Stimulated activated CD4-positive, alpha-beta T cell treated with anti-CD3 and anti-CD28 coated beads, TNF-alpha, amount 100 ng/mL, for 24 hours (primary cell): ENCODE measurements at places on chromosomes 1 and 21.

DNA sequence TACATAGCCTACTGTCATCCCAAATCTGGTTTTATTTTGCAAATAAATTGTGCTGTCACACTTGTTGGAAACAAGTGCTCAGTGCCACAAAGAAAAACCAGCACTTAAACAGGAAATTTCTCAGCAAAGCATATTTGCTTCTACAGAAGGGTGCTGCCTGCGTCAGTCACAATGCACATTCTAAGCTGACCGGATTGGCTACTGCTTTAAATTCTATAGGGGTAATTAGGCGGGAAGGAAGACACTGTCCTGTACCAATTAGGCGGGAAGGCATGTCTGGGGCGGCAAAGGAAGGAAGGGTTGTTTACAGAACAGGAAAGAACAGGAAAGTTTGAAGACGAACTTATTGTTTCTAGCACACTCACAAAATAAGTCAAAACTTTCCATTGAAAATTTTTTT is 2.8 kb downstream of the IFI16 start:
- peak; percentile 38 for DNase-seq

DNA sequence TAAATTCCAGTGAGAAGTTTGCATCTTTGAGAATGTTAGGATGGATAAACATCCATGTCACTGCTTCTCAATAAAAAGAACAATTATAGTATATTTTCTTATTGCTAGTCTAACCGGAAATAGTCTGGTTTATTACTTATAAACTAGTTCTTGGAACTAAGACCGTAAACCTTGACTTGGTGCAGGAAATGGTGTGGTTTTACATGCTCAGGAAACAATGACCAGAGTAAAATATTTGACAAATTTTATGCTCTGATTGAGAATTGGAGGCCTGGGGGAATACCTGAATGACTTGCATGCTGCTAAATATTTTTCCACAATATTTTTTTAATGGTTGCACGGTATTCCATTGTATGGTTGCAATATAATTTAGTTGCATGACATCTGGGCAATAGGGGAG is 76.3 kb downstream of the XCL2 start:
- no peak for DNase-seq

- no peak for DNase-seq
These were observed 388.7 kb downstream of the USH2A start for GRCh38 chr1:216034506-216034905.

- no peak for DNase-seq
These were observed 395.5 kb downstream of the RPS6KC1 start for GRCh38 chr1:213446496-213446895.

- no peak for DNase-seq
These were observed 65.0 kb upstream of the POU3F1 start for GRCh38 chr1:38111589-38111988.

DNA sequence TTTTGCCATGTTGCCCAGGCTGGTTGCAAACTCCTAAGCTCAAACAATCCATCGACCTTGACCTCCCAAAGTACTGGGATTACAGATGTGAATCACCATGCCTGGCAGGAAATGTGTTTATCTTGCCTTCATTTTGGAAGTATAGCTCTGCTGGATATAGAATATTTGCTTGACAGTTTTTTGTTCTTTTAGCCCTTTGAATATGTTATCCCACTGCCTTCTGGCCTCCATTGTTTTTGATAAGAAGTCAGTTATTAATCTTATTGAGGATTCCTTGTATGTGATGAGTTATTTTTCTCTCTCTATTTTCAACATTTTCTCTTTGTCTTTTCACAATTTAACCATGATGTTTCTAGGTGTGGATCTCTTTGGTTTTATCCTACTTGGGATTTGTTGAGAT is 112.9 kb upstream of the RAB3GAP2 start:
- no peak for DNase-seq

GRCh38 chr21:44854664-44855446 is 18.6 kb downstream of the PTTG1IP start:
- no peak for DNase-seq

GRCh38 chr1:12473596-12474362 is 144.2 kb downstream of the DHRS3 start:
- no peak for DNase-seq

DNA sequence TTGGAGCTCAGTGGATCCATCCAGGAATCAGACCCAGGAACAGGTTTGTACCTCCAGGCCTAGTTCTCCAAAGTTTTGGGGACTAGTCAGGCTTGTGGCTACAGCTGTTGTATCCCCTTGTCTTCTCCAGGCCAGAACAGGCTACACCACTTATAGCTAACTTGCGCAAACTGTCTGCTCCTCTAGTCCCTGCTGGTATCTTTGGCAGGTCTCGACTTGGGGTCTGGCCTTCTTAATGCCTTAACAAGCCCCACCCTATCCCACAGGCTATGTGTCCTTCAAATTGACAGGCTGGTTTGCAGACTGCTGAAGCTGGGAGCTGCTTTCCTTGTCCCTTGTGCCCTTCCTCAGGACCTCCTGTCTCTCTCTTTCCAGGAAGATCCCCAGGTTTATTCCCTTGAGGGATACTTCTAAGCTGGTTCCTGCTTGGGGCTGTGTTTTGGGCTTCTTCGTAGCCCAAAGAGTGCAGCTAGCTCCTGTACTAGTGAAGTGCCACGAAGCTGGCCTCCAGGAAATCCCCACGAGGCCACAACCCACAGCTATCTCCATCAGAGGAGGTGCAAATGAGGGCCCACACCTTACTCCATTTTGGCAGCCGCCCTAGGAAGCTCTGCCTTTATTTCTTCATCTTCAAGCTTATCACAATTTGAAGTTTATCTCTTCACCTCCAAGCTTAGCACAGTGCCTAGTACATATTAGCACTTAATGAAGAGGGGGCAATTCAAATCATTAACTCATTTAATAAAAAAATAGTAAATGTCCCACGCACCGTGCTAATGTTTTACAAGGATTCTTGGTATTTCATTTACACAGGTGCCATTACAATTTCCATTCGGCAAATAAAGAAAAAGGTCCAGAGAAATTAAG is 683 bp upstream of the DMAP1 start:
- peak; percentile 32 for DNase-seq

- DNase-seq: no peak
These were observed 72.9 kb downstream of the TRIM11 start for GRCh38 chr1:228333739-228334115.

DNA sequence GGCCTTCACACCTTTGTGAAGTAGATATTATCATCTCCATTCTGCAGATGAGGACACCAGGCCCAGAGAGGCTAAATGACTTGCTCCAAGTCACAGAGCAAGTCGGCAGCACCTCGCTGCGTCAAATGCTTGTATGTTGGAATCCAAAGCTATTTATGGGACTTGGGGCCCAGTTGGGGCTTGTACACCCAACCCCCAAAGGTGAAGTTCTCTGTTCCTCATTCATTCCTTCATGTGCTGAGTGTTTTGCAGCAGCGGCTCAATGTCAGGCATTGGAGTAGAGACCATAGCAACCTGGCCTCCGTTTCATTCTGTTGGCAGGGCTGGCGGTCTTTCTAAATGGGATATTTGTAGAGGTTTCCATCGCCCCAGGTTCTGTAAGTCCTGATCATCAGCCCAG is 113.4 kb upstream of the SLC25A33 start:
- no peak for DNase-seq

GRCh38 chr1:244254467-244254866 is 197.2 kb downstream of the ADSS2 start:
- DNase-seq: no peak

DNA sequence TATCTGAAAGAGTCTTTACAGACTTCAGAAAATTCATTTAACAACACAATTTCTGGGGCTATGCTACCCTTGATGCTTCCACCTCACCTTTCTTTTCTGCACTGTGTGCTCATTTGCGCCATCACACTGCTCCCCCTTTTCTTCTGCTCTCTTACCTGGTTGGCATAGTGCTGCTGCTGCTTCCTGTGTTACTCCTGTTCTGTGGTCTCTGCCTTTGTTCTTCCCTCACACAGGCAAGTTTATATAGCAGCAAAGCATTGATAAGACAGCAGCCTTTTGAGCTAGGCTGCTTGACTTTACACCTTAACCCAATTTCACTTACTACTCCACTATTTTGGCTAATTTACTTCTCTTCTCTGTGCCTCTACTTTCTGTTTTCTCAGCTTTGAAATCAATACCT is 18.3 kb downstream of the SGIP1 start:
- no peak for DNase-seq

DNA sequence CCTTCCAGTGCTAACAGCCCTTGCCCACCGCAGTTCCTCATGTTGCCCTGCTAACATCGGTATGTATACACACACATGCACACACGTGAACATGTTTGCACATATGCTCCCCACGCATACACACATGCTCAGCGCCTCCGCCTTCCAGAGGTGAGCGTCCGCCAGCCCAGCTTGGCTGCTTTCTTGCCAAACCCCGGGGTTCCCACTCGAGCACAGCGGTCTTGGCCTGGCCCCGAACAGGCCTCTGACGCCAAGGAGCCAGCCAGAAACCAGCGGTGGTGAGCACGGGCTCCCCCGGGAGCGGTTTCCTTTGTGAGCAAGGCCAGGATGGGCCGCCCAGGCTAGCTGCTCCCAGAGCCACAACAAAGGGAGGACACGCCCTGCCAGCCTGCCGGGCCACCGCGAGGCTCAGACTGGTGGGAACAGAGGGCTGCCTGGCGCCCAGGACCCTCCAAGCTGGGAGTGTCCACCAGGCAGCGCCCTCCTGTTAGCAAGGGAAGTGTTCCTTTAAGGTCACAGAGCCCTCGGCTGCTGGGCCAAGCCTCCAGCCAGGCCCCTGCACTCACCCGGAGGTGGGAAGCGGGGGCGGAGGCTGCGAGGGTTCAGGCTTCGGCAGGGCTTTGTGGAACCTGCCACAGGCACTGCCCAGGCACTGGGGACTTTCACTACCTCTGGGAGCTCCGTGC is 65.4 kb downstream of the ALPL start:
- DNase-seq: no peak

DNA sequence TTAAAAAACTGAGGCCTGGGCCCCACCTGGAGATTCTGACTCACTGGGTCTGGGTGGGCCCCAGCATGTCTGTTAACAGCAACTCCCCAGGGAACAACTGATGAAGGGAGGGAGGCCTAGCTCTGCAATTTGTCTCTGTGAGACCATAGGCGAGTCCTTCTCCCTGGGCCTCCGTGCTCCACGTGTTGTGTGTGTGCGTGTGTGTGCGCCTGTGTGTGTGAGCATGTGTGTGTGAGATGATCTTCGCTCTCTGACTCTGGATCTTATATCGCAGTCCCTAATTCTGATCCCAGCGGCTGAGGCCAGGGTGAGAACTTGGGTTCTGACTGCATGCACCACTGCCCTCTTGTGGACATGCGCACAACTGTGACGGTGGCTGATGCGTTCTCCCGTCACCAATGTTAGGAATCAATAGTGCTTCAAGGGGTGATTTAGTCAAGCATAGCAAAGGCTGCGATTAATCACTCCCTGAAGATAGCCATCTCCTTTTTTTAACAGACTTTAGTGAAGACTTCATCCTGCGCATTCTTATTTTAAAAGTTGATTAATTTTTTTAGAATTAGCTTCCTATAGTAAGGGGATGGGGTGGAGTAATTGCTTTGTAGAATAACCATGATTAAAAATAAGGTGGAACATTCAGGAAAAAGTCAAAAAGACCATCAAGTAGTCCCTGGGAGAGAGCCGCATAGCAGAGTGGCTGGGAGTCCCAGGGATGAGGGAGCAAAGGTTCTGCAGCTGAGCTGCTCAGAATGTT is 62.4 kb upstream of the USP24 start:
- peak; percentile 70 for DNase-seq

GRCh38 chr1:64184003-64184440 is 19.4 kb upstream of the UBE2U start:
- no peak for DNase-seq

DNA sequence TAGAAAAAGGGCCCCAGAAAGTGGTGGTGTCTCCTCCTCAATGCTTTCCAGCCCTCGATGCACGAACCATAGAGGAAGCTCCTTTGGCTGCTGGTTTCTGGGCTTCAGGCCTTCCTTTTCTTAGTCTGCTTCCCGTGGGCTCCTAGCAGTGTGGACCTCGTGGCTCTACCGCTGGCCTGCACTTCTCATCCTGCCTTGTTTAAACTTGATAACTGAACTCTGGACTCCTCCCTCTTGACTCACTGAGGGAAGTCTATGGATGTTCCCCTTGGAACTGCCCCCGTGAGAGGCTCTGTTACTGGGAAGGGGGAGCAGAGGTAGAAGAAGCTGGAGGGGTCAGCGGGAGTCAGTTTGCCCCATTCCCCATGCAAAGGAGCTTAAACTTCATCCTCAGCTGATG is 75.3 kb upstream of the WDR26 start:
- DNase-seq: no peak

GRCh38 chr1:42175314-42176054 is 10.9 kb upstream of the GUCA2A start:
- no peak for DNase-seq

DNA sequence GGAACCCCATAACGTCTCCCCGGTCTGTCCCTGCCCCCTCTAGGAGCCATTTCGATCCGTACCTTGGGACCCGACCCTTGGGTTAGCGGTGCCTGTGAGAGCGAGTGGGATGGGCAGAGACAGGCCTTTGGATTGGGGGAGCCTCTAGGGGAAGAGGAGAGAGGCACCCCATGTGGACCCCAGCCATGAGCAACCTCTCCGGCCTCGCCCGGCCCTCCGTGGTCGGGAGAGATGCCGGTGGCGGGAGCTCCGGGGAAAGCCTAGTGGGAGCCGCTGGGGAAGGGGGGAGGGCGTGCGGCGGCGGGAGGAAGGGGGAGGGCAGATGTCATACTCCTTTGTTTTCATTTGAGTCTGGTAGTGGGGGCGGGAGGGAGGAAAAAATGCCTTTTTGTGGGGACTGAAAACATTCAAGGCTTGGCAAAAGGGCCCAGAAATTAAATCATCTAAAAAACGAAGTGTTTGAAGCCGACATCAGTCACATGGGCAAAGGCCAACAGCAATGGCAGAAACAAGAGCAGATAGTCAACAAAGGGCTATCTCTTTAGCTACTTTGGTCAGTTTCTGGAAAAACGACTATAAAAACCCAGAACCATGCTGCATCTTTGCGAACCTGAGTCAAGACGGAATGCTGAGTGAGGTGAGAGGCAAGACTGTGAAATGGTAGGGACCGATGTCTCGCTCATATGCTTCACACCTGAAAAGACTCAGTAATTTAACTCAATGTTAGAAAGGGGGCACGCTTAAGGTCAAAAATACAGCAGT is 758 bp downstream of the PTBP2 start:
- DNase-seq: peak; percentile 50

- no peak for DNase-seq
These were observed 69.7 kb downstream of the RUNX1 start for GRCh38 chr21:34979383-34979782.

- DNase-seq: no peak
These were observed 1.0 kb upstream of the PDZK1IP1 start for GRCh38 chr1:47190857-47191256.

- no peak for DNase-seq
These were observed 54.4 kb downstream of the GADD45A start for GRCh38 chr1:67739361-67739760.

DNA sequence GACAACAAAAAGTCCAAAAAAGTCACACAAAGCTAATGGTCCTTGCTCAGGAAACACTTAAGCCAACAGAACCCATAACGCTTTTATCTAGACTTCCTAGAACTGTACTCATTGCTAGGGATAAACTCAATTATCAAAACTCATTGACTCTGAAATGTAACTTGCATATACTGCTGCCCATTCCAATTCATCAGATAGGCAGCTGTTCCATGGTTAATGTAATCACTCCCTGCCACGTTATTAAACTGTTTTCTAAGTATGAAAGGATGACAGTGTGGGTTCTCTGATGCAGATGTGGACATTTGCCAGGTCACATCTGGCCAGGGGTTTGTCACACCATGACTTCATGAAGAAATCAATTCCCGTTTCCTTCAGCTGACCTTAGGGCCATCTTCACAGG is 30.3 kb upstream of the DNAJC11 start:
- no peak for DNase-seq

GRCh38 chr1:197948926-197949899 is 32.0 kb downstream of the LHX9 start:
- no peak for DNase-seq

- DNase-seq: no peak
These were observed at the start of gene MAP3K6 for GRCh38 chr1:27366411-27367159. TSS of gene MAP3K6 (minus strand) at chr1:27366961. CDS start at chr1:27366597, 364 bp downstream.
